ENCODE measurements at places on chromosomes 5 and 9. TPM values are rescaled to one million over a fixed set of nuclear protein-coding genes. Genes with fewer than 3 reads are reported as not detected.

DNA sequence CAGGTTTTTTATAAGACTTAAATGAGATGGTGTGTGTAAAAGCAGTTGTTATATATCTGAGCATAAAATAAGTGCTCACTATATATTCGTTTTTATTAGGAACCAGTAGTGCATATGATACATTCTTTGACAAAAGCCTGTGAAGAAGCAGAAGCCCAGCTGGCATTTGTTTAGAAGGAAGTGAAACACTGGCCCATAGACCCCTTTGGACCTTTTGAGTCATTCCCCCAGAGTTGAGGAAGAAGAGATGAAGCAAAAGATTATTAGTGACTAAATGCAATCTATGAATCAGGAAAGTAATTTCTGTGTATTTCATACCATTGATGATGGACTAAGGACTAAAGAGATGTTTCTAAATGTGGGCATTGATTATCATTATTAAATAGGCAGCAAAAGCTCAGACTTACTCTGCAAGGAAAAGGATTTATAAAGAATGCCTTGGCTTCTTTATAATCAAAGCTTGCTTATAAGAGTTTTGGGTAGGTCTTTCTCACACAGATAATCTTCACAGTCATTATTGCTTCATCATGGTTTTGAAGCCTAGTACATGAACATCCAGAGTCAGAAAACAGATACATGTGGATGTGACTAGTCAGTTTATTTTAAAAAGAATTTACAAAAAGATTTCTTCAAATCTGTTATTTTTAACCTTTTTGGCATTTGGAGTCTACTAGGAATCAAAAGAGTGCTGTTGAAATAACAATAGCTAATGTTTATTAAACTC is 16.9 kb upstream of the FER start:
- H3K4me3 ChIP-seq = no peak overlapping the region
- no peak for DNase-seq
- H3K27me3 ChIP-seq = no peaks in the 10 kb centered on the region

The EIF4EBP3 gene
- 1.9 TPM for total RNA-seq

The MSX2 gene
- not detected for total RNA-seq

The TRIM14 gene
- 13.0 TPM for total RNA-seq

DNA sequence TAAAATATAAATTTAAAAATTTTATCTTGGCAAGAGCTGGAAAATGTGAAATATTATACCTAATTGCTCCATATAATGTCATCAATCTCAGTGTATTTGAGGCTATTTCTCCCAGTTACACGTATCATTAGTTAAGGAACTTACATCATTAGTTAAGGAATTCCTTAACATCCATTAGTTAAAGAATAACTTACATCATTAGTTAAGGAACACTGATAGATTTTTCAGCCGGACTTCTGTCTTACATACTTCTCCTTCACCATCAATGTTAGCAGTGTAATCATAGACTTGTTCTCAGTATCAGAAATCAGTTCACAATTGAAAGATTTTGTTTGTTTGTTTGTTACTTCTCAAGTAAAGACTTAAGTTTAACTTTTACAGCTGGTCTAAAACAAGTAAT is 524.4 kb upstream of the CHD1 start:
- H3K27ac ChIP-seq = no peak overlapping the region
- no peaks in the 10 kb centered on the region for H3K27me3 ChIP-seq
- no peak overlapping the region for H3K4me3 ChIP-seq
- DNase-seq = no peak

The TSLP gene
- total RNA-seq = not detected

GRCh38 chr5:135324897-135325650 is 74.0 kb downstream of the MACROH2A1 start:
- peaks cover 89% of the 10 kb centered on the region for H3K4me1 ChIP-seq
- H3K4me3 ChIP-seq = peak overlapping the region; percentile 54
- H3K36me3 ChIP-seq = no peaks in the 10 kb centered on the region
- H3K27ac ChIP-seq = peak overlapping the region; percentile 35
- DNase-seq = peak; percentile 87

DNA sequence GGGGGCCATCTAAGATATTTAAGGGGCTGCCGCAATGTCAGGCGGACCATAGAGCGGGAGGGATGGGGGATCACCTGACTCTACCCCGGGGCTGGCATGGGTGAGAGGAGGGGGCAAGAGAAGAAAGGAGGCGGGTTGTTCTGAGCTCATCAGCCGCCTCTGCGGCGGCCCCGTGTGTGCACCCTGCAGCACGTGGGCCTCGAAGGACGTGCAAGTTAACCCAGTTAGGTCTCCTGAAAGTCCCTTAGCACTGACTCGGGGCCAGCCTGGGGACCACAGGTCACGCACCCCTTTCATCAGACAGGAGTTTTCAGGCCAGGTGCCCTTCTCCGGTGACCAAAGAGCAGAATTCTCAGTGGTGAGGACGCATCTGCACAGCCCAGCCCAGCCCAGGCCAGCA is 58.0 kb downstream of the UBE2QL1 start:
- no peaks in the 10 kb centered on the region for H3K27me3 ChIP-seq
- no peaks in the 10 kb centered on the region for H3K36me3 ChIP-seq
- no peak overlapping the region for H3K4me3 ChIP-seq

DNA sequence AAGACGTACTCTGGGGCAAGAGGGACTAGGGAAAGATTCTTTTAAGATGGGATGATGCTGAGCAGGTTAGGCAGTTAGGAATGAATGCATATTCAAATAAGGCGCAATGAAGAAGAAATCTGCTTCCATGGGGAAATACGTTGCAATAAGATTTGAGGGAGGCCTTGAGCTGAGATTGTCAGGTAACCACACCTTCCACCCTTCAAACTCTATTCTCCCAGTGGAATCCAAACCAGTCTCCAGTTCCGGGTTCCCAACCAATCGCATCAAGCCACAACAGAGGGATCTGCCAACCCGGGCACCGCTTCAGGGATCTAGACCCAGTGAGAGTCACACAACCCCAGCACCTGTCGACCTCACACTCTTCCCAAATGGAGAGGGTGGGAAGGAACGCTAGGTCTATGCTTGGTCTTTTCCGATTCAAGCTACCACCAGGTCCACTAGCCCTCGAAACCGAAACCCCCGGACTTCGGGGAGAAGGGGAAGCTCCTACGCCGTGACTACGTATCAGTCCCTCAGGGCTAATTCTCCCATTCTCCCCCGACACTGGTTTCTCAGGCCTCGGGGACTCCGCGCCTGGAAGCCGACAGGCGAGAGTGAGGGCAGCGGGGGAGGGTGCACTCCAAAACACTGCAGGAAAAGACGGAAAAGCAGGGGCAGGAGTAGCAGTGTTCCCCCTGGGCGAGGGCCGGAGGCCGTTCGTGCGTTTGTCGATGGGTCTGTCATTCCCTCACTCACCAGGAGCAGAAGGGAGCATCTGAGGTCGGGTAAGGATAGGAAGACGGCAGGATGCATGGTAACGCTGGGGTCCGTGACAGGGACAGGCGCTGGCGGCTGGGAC is 534 bp downstream of the ERP44 start:
- DNase-seq = peak; percentile 83
- H3K36me3 ChIP-seq = no peaks in the 10 kb centered on the region
- H3K4me1 ChIP-seq = peaks cover 38% of the 10 kb centered on the region
- H3K27ac ChIP-seq = peak overlapping the region; percentile 90
- peak overlapping the region; percentile 99 for H3K4me3 ChIP-seq

- no peak overlapping the region for H3K27ac ChIP-seq
- no peak for DNase-seq
- peaks cover 11% of the 10 kb centered on the region for H3K36me3 ChIP-seq
Measured at GRCh38 chr5:644509-644908, 32.4 kb downstream of the CEP72 start.

The FOXI1 gene
- total RNA-seq = not detected

DNA sequence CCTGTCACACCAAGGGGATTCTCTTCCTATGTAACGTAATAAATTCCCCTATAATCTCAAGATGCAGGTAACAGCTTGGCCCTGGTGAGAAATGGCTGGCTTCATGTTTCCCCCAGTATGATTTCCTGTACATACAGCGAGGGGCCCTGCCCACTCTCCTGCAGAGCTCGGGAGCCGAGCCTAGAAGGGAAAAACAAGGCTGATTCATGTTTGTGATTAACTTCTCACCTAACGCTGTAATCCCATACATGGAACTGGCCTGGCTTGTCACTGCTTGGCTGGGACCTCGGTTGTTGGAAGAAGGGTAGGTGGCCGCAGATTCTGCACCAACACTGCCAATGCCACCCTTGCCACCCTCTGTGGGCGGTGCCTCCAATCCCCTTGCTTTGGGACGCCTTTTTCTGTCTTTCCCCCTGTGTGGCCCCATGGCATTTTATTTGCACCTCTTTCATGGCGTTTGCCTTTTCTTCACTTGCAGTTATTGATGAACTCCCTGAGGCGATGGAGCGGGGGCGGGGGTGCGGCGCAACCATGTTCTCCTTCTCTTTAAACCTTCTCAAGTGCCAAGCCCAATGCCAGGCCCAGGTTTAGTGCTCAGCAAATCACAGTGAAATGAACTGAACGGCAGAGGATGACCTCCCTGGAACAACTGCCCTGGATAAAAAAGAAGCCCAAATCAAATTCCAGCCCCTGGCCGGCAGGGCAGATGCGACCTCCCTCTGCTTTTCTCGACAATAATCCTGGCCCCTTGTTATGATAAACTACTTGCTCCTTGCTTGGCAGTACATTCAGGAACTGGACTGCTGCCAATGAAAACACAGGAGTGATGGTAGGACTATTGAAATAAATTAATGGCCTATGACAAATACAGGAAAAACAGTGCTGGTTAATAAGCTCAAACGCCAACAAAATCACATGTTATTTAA is 108.1 kb downstream of the TMEM174 start:
- H3K27me3 ChIP-seq = peaks cover 8% of the 10 kb centered on the region
- no peak overlapping the region for H3K27ac ChIP-seq
- H3K36me3 ChIP-seq = no peaks in the 10 kb centered on the region
- H3K4me1 ChIP-seq = no peaks in the 10 kb centered on the region

DNA sequence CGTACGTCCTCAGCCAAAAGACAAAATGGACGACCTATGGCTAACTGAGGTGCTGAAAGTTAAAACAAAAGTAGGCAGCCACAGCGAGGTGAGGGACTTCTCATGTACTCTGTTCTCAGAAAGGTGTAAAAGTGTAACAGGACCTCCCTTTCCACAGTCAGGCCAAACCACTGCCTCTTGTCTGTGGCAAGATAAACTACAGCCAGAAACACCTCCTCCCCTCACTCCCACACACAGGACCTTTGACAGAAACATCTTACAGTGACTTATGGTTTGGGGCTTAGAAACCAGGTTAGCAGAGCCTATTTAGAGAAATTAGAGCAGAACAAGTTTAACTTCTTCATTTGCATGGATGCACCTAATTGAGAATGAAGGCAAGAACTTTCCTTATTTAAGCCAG is 499.1 kb upstream of the GRIN3A start:
- H3K4me1 ChIP-seq = no peaks in the 10 kb centered on the region
- H3K27me3 ChIP-seq = no peaks in the 10 kb centered on the region
- H3K27ac ChIP-seq = no peak overlapping the region
- DNase-seq = no peak
- no peak overlapping the region for H3K4me3 ChIP-seq

The SH3RF2 gene
- total RNA-seq = 3.1 TPM

All from HepG2 (cell line).